Cortex of kidney (tissue), 1 donor: ENCODE measurements at places on chromosomes 5 and 9.

- DNase-seq: no peak
Observed at GRCh38 chr5:157485811-157486210, 25.8 kb downstream of the NIPAL4 start.

GRCh38 chr5:41522193-41522786 lies 11.9 kb upstream of the PLCXD3 start:
- no peak for DNase-seq

- no peak for DNase-seq
Observed at GRCh38 chr9:78677326-78677725, 380.4 kb downstream of the PSAT1 start.

DNA sequence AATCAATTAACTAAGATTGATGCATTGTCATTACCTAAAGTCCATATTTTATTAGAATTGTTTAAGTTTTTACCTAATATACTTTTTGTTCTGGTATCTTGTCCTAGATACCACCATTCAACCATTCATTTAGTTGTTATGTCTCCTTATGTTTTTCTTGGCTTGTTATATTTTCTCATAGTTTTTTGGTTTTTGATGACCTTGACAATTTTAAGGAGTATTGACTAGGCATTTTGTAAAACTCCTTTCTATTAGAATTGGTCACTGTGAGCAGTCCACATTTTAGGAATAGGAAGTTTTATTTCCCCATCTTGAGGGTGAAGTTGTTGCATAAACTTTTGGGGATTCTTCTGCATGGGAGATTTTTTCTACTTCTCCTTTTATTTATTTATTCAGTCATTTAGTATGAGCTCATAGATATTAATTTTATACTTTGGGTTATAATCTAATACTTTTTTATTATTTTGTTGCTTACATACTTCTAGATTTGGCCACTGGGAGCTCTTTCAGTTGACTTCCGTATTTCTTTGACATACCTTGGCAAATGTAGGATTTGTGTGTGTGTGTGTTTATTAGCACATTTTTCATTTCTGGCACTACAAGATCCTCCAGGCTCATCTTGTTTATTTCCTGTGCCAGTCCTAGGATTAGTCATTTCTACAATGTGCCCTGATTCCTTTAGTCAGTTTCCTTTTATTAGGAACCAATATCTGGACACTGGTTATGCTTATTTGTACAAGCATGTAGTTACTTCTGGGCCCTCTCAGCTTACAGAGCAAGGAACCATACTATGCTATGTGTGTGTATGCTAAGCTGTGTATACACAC lies 134.9 kb upstream of the CDKN2B start:
- DNase-seq: no peak

DNA sequence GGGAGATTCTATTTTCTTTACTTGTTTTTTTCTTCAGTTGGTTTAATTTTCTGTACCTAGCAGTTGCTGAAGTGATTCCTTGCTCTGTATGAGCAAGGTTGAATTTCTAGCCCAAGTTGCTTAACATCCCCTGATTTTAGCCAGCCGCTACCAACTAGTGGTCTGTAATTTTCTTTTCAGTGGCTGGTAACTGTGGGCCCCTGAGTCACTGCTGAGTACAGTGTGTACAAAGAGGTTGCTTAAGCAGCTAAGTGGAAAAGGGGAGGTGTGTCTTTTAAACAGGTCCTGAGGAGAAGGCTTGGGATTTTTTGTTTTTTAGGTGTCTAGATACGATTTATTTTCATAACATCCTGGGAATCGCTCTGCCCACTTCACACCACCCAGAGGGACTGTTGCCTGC lies 254.7 kb downstream of the NR3C1 start:
- DNase-seq: no peak

DNA sequence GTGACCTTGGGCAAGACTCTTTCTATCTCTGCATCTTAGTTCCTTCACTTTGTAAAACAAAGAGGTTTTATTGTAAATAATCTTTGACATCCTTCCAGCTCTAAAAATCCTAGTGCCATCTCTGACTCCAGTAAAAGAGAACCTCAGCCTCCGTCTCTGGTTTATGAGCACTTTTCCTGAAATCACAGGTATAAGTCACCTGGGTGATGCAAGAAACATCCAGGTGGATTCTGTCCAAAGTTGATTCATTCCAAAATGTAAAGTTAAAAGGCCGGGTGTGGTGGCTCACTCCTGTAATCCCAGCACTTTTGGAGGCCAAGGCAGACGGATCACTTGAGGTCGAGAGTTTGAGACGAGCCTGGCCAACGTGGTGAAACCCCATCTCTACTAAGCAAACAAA lies 21.1 kb upstream of the UBAP2 start:
- no peak for DNase-seq

- DNase-seq: no peak
Observed at GRCh38 chr9:119963798-119964372, 594.6 kb upstream of the BRINP1 start.
